Effector CD8-positive, alpha-beta T cell (primary cell): ENCODE measurements at places on chromosomes 11 and 22.

DNA sequence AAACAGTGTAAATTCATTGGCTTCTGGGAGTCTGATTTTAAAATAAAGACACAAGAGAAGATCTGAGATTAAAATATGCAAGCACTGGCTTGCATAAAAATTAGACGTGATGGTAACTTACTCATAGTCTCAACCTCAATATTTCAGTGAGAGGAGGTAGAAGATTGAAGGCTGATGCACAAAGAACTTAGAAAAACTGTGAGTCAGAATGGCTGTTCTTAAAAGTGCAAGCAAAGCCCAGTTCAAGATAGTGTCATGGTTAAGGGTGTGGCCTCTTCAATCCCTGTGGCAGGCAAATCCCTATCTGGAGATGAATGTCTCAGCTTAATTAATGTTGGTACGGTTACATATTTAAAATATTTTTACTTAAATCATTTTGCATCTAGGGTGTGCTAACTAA lies 33.6 kb upstream of the FIBIN start:
- DNase-seq: no peak

DNA sequence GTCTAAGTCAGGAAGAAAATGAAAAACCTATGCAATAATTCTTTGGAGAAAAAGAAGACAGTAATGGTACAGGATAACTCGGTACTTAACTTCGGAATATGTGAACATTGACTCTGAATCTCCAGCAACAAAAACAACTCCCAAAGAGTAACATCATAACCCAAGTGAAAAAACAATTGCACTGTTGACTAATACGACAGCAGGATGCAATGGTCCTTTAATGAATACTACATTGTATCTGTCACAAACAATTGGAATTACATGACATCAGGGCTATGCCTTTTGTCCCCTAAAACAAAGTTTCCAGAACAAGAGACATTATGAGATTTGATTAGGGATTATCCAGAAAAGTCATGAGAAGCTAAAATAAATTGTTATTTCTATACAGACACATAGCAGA lies 1065.9 kb downstream of the LRRC4C start:
- DNase-seq: no peak

GRCh38 chr22:39097098-39098020 lies at the start of gene APOBEC3H:
Gene APOBEC3H, plus strand, starts transcription at chr22:39097244. Its CDS starts 3,035 bp downstream, at chr22:39100279.
- DNase-seq: no peak

DNA sequence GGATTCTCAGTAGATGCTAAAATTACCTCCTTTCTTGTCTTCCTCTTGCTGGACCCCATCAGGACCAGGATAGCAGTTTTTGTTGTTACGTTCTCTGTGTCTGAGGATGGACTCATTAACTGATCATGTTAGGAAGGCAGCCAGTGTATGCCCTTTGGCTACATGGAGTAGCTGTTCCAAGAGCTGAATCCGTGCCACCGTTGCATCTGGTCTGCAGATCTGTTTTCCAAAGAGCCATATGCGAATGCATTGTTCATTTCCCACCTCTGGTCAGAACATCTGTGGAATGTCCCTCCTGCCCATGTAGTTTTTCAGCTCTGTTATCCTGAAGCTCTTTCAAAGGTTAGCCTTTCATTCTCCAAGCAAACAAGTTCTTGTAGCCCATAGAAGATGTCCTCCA lies 188.4 kb downstream of the SPON1 start:
- no peak for DNase-seq

DNA sequence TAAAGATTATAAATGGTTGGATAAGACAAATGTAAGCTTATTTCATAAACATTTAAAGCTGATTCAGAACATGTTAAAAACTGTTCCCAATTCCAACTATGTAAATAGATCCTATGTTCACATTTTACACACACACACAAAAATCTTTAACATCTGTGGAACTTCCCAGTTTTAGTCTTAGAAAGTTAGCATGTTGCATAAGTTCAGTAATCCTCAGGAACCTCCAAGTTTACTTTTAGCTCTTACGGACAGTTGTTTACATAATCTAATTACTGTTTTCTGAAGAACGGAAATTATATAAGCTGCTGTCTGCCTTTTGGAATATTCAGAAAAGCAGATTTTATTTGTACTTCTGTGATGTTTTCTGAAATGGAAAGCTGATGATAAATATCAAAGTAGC lies 53.3 kb downstream of the PANX1 start:
- no peak for DNase-seq

- DNase-seq: peak; percentile 68
Measured at GRCh38 chr11:76152086-76152681, 54.1 kb downstream of the WNT11 start.

DNA sequence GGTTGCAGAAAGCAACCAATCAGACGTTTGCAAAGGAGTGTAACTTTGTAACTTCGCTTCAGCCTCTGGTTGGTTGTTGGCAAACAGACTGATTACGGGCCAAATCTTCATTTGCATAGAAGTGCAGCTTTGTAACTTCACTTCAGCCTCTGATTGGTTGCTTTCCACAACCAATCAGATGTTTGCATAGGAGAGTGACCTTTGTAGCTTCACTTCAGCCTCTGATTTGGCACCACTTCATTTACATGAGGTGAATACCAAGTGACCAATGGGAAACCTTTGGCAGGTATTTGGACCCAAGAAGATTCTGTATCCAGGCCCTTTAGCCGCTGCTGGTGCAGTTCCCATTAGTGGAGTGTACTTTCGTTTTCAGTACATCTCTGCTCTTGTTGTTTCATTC lies 16.0 kb downstream of the USP47 start:
- no peak for DNase-seq

DNA sequence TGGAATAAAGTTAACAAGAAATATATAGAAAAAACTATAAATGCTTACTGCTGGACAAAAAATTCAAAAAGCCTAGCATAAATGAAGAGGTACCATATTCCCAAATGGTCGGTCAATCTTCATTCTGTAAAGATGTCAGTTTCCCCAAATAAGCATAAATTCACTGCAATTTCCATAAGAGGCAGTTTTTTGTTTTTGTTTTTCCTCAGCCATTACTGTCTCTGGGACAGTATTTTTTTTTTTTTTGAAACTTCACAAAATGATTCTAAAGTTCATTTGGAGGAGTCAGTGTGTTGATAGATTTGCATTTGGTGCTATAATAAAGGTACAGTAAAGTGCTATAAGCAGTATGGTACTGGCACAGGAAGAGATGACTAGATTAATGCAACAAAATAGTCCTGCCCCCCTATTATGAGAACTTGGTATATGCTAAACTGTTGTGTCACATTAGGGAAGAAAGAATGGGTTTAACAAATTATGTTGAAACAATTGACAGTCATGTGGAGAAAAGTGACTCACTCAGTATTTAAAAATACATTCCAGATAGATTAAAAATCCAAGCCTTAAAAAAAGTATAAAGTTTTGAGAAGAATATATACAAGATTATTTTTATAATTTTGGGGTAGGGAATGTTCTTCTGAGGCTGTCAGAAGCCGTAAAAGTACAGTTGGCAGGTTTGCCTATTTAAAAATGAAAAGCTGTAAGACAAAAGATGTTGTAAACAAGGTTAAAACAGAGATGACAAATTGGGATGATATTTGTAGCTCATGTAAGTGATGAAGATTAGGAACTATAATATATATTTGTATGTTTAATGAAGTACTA lies 2.6 kb upstream of the FTH1 start:
- DNase-seq: no peak

DNA sequence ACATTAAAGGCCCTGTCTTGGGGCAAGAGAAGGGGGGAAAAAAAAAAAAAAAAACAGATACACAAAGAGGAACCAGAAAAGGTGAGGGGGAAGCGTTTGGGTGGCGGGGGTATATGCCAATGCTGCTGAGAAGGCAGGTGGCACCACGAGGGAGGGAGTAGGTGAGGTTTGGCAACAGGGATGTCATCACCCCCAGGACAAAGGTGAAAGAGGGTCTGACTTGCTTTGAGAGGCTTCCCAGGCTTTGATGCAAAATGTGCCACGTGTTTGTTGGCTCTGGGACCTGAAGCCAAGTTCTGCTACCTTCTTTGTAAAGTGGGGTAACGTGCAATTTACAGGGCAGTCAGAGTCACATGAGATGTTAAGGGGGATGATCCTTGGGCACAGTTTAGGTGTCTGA lies 4.1 kb downstream of the YPEL1 start:
- DNase-seq: no peak

DNA sequence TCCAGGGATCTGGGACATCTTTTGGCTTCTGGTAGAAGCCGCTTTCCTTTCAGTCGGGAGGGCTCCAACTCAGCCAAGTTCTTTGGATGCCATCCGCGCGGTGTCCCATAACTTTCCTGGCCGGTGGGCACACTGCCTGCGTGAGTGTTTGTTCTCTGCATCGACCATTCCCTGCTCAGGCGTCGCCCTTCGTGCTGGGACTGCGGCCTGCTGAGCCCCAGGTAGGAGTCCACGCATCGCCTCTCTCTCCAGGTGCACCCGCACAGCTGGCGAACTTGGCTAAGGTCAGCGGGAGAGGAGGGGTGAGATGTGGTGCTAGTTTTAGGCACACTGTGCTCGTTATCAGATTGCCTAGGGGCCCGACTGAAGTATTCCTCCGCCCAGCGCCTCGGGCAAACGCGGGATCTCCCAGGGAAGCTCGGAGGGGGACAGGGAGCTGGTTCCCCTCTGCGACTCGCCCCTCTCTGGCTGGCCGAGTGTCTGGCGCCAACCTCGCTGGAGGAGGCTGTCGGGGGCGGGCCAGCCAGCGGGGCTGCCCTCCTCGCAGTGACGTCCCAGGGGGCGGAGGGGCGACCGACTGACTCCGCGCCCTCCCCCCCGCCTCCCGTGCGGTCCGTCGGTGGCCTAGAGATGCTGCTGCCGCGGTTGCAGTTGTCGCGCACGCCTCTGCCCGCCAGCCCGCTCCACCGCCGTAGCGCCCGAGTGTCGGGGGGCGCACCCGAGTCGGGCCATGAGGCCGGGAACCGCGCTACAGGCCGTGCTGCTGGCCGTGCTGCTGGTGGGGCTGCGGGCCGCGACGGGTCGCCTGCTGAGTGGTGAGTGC lies at the start of gene LAYN:
LAYN (plus strand) TSS at position 607 of the 823 bp plus-strand sequence; CDS start at position 731, 124 bp downstream.
- peak; percentile 36 for DNase-seq

GRCh38 chr11:113675003-113675561 lies 31.0 kb downstream of the TMPRSS5 start:
- DNase-seq: no peak

GRCh38 chr22:28402539-28402938 lies 277.1 kb downstream of the TTC28 start:
- DNase-seq: no peak

GRCh38 chr11:105456950-105457349 lies 152.9 kb upstream of the GRIA4 start:
- DNase-seq: no peak

DNA sequence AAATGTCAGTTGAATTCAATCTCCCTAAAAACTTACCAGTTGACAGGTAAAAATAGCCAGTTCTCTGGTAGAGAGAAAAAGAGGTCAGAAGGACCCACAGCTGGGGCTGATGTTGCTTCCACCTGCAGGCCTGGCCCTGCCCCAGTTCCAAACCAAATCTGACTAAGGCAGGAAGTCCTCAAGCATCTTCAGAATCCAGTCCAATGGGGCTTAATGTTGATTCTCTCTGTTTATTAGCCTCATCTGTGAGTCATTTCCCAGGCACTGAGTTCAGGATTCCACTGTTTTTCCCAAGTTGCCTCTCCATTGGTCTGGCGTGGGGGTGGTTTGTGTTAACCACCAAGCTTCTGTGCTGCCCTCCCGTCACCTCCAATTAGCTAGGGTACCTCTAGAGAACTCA lies 601.8 kb downstream of the INSC start:
- no peak for DNase-seq

- DNase-seq: no peak
Measured at GRCh38 chr22:40430991-40431390, 60.6 kb downstream of the SGSM3 start.

GRCh38 chr11:68551223-68551622 lies 90.7 kb downstream of the PPP6R3 start:
- no peak for DNase-seq

DNA sequence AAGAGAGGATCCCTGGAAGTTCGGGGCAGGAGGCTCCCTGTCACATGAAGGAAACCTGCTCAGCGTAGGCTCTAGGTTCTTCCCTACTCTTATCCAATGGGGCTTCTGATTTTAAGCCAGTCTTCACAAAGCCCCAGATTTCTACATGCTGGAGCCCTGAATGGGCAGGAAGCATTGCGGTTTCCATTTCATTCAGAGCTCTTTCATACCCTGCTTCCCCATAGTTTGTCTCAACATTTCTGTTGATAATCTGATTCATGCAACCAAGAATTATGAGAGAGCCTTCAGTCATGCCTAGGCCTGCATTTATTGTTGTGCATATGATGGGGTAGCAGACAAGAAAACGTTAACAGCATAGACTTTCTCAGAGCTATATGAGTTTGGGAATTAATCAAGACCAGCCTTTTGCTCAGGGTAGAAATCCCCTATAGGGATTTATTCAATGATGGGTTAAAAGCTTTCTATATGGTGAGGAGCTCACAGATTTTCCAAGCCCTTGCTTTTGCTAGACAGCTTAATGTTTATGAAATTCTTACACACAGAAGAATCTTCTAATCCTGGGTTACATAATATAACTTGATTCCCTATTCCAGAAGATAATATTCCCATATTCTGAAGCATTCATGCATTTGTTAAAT lies 15.9 kb downstream of the OR51B4 start:
- DNase-seq: no peak

DNA sequence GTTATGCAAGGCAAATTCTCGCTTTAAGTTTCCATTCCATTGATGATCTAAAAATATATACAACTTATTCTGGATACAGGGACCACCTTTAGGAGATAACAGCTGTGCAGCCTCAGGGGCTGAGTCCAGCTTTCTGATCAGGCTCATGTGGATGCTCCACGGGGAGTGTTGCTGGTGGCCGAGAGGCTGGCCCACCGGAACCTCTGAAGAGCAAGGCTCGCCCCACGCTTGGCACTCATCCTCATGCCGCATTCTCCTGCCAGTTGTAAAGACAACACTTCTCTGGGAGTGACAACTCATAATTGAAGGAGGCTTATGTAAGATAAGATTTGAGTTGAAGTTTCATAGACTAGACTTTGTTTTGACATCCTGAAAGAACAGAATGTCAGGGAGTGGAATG lies 123.5 kb downstream of the MPPED1 start:
- DNase-seq: no peak

DNA sequence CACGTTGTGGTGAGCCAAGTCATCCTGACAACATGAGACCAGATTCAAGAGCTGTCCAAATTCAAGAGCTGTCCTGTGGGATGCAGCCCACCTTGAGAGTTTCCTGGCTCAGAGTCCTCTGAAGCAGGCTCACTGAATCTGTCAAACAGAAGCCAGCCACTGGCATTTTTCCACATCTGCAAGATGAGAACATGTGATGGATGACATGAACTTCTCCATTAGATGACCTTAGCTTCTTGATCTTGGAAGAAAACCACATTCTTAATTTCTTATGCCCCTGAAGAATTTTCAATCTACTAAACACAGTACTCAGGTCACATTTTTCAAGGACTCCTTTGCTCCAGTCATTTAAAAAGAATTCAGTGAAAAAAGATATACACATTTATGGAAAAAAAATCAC lies 291.0 kb downstream of the GUCY1A2 start:
- DNase-seq: no peak

- no peak for DNase-seq
Measured at GRCh38 chr11:56932572-56933220, 56.0 kb upstream of the OR5AK2 start.

GRCh38 chr11:13126430-13126829 lies 117.3 kb downstream of the RASSF10 start:
- no peak for DNase-seq
